ENCODE measurements at places on chromosomes 12 and 14.

DNA sequence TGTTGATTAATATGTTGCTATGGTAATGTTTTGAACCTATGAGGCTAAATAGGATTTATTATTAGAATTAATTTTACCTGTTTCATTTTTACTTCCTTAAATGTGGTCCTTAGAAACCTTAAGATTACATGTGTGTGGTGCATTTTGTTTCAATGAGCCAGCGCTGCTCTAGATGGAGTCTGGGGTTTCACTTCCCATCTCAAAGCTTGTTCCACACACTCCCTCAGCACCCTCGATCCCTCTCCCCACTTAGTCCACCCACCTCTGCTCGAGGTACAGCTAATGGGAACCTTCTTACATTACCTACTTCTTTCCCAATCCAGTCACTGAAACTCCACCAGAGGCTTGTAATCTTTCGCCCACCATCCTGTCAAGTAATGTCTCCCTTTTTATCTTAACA lies 205.2 kb downstream of the PAX9 start:
- no peak for DNase-seq

GRCh38 chr12:62766496-62766895 lies 168.5 kb downstream of the PPM1H start:
- no peak for DNase-seq

DNA sequence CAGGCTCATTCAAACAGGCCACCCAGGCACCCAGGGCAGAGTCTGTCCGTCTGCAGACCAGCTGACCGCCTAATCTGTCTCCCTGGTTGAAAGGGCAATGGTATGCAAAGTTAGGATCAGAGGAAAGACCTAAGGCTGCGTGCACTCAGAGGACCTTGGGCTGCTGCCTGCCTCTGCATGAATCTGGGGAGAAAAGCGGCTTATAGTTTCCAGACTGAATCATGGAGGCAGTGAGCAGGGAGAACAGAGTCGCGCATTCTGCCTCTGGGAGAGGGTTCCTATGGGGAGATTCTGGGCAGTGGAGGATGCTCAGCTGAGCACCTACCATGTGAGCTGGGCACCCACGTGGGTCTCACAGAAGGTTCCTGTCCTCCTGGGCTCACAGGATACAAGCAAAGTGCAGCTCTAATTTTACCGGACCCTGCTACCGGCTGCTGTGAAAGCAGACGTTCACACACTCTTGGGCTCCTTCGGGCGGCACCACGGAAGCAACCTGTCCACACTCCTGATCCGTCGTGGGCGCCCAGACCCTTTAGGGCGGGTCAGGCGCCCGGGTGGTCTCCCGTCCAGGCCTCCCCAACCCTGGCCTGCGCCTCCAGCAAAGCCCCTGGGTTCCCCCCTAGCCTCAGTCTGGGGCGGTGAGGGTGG lies 772 bp downstream of the SCARB1 start:
- DNase-seq, result no peak

DNA sequence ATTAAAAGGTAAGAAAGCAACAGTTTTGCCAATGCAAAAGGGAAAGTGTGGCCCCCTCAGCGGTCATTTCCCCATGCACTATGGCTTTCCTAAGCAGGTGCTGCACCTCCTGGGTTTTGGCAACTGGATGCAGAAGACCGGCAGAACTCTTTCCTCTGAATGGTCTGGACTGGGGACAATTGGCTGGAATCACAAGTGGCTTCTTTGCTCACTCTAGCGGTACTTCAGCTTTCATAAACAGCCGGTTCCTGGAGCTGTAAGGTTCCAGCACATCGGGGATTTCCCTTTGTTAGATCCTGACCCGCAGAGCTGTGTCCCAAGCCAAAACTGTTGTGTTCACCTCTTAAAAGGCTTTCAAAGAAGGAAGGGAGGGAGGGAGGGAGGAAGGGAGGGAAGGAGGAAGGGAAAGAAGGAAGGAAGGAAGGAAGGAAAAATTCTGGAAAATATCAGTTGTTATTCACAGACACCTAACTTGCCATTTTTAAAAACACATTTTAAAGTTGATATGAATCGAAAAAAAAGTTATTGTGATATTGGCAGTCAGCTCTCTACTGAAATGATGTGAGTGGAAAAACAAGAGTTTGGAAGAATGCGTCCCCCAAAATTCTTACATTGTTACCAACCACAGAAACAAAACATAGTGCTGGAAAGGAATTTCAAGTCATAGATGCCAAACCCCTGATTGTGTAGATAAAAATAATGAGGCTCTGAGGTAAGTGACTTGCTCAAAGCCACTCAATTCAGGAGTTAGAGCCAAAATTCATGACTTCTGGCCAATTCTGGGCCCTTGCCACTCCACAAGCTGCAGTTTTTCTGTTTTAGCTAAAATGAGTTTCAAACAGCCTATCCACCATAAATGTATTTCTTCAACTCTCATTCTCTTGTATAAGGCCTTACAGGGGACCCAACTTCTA lies 220.6 kb upstream of the HMGA2 start:
- no peak for DNase-seq
